ENCODE measurements at places on chromosomes 12 and 14.

- no peak for DNase-seq
Measured at GRCh38 chr12:97536353-97536752, 73.7 kb downstream of the RMST start.

- no peak for DNase-seq
Measured at GRCh38 chr12:95291501-95291900, 73.9 kb downstream of the VEZT start.

DNA sequence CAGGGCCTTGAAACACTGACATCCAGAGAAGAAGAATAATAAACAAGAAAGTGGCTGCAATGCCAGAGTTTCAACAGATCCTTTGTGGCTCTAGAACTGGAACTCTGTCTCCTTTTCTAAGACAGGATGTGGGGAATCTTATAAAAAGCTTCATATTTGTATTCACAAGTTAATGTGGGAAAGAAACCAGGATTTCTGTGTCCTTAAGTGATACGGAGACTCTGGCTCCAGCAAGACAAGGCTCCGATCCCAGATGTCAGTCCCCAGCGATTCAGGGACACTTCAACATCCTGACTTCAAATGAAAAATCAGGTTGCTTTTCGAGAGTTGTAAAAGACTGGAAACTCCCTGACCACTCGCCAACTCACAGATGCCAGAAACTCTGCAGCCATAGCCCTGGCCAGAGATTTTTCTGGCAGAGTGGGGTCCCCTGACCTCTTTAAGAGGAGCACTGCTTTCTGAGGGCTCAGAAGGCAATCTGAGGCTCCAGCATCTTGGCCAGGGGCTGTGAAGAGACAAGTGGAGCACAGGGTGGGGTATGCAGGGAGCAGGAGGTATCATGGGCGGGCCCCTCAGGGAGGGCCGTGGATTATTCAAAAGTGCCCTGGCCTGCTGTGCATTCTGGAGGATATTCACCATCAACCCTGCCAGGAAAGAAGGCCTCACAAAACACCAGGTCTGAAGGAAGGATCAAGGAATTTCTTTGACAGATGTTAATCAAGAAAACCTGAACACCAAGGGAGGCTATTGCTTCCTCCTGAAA lies 53.3 kb downstream of the TMX1 start:
- peak; percentile 71 for DNase-seq

- DNase-seq, result peak; percentile 73
Measured at GRCh38 chr14:59126714-59127436, 61.6 kb upstream of the DAAM1 start.

- DNase-seq, result no peak
Measured at GRCh38 chr12:51839310-51839947, 9.1 kb downstream of the FIGNL2 start.

GRCh38 chr12:126936181-126936851 lies 1330.7 kb upstream of the TMEM132C start:
- no peak for DNase-seq

DNA sequence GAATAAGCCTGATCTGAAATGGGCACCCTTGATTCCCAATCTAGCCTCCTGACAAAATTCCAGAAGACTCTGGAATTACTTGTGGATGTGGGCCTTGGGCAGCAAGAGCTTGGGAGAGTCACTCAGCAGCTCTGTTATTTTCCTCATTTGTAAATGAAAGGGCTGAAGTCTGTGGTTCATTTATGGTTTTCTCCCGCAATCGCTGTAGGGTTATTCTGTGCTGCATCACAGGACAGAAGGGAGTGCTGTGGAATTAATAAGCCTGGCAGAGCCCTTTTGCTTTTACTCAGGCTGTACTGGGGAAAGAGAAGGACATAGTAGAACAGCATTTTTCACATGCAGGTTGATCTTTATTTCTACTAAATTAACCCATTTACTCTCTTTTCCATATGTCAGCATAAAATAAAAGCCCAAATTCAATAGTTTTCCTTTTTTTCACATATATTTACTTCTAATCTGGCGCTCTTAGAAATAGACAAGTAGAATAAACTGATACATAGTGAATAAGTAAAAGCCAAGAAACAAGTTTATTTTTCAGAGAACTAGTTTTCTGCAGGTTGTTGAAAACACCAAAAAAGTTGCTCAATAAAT lies 49.2 kb downstream of the DUSP16 start:
- no peak for DNase-seq
